COR-L47 (cell line): ENCODE measurements at places on chromosomes 1 and 21.

GRCh38 chr1:247350587-247350986 is 18.9 kb upstream of the ZNF496 start:
- no peak for DNase-seq

DNA sequence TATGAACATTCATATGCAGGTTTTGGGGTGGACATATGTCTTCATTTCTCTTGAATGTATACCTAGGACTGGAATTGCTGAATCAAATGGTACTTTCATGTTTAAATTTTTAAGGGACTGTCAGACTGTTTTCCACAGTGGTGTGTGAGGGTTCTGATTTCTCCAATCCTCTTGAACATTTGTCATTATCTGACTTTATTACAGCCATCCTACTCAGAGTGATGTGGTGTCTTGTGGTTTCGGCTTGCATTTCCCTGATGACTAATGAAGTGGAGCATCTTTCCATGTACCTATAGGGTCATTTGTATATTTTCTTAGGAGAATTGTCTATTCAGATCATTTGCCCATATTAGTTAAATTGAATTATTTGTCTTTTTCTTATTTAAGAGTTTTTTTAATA is 35.4 kb upstream of the ZNF281 start:
- DNase-seq: no peak

DNA sequence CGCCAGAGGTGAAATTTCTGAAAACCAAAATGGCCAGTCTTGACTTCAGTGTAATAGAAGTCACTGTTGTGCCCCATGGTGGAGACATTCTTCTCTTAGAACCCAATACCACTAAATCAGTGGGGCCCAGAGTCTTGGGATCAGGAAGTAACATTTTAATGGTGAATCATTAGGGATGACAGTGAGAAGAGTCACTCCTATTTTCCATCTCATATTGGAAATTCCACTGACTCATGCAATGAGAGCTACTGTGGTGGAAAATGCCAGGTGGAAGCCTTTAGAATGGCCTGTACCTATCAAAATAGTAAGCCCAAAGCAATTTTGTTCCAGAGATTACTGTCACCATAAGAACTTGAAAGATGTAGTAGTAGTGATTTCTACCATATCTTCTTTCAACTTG is 20.6 kb upstream of the PPM1J start:
- no peak for DNase-seq

GRCh38 chr1:109821831-109822745 is 58.4 kb upstream of the EPS8L3 start:
- DNase-seq: no peak

DNA sequence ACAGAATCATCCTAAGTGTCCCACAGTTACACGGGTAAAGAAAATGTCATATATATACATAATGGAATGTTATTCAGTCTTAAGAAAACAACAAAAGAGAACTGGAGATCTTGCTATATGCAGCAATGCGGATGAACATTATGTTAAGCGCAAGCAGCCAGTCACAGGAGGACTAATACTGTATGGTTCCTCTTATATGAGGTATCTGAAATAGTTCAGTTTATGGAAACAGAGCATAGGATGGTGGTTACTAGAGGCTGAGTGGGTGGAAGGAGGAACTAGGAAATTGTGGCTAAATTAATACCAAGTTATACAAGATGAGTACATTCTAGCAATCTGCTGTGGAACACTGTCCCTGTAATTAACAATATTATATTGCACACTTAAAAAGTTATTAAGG is 834.3 kb downstream of the KCNT2 start:
- no peak for DNase-seq

DNA sequence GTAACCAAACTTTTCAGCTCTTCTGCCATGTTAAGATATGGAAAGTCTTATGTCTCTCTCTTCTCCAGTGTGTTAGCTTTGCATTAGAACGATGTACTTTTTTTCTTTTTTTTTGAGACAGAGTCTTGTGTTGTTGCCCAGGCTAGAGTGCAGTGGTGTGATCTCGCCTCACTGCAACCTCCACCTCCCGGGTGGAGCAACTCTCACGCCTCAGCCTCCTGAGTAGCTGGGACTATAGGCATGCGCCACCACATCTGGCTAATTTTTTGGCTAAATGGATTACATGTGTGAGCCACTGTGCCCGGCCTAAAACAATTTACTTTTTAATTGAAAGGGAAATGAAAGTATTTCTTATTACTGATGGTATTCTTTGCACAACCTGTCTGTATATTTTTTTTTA is 35.8 kb downstream of the SPEN start:
- no peak for DNase-seq

- DNase-seq: no peak
Measured at GRCh38 chr21:44783020-44783696, 18.5 kb downstream of the UBE2G2 start.

DNA sequence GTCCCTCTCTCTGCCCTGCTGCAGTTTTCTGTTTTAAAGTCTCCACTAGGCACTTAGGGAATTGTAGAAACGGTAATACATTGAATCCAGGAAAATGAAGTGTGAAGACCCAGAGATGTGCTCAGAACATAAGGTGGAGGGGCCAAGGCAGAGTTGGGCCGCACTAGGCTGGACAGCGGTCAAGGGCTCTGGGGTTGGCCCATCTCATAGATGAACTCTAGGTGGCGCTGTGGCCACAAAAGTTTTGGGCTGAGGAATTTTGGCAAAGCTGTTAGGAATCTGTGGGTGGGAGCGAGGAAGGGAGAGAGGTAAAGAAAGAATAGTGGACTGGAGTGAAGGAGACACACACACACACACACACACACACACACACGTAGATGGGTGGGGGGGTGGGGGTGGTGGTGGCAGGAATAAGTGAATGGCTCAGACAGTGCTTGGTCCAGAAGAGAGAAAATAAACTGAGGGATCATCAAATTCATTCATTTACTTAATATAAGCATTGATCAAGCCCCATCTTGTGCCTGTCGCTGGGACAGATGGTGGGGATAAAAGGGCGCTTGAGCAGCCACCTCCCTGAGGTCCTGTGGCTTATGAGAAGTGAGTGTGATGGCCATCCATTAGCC is 258.5 kb downstream of the TRABD2B start:
- no peak for DNase-seq

DNA sequence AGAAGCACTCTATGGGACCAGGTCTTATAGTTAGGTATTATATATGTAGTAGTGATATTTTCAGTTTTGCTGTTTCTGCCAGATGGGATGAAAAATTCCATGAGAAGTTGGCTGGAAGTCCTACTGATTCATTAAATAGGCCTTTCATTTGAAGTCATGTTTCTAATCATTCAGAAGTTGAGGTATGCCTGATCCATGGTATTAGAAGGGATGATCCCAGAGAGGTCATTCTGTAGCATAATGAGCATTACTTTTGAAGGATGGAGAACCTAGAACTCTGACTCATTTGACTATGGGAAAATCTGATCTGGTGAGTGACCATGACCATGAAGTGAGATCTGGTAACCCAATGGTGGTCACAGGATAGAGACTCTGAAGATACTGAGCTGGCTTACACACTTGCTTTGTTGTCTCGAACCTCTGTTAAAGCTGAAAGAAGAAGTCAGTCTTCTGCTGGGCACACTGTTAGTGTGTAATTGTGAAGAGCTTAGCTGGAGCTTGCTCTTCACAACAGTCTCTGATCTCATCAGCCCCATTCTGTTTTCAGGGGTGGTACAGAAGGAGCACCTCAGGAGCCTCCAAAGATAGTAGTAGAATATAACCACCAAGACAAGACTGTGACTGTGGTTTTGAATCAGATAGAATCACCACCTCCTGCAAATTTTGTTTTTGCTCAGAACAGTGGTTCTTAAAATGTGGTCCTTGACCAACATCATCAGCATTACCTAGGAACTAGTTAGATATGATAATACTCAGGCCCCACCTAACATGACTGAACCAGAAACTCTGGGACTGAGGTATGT is 9.0 kb downstream of the MGST3 start:
- DNase-seq: no peak

- DNase-seq: no peak
Measured at GRCh38 chr1:38328278-38329035, 281.9 kb upstream of the POU3F1 start.

DNA sequence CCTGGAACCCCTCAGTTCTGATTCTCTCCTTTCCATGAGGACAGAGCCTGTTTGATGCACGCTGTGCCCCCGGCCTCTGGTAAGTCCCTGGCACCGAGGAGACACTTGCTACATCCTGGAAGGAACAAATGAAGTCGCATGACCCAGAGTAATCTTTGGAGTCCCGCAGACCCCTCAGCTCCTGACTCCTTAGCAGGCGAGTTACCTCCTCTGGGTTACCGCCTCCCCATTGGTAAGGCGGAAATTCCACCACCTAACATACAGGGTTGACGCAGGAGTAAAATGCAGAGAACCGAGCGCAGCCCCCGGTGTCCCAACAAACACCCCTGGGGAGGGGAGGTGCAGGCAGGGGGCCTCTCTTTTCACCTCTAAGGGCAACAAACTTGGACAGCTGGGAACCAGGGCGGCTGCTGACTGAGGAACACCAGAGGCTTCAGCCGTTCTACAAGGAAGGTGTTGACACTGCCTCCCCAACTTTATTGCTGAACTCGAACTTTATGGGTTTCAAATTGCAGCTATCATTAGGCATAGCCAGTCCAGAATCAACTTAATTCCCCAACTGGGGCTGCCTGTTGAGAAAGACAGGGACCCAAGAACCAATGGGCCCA is 115.3 kb upstream of the IFFO2 start:
- no peak for DNase-seq

GRCh38 chr1:38117444-38117887 is 70.9 kb upstream of the POU3F1 start:
- no peak for DNase-seq
